ENCODE measurements at places on chromosomes 4 and X.

DNA sequence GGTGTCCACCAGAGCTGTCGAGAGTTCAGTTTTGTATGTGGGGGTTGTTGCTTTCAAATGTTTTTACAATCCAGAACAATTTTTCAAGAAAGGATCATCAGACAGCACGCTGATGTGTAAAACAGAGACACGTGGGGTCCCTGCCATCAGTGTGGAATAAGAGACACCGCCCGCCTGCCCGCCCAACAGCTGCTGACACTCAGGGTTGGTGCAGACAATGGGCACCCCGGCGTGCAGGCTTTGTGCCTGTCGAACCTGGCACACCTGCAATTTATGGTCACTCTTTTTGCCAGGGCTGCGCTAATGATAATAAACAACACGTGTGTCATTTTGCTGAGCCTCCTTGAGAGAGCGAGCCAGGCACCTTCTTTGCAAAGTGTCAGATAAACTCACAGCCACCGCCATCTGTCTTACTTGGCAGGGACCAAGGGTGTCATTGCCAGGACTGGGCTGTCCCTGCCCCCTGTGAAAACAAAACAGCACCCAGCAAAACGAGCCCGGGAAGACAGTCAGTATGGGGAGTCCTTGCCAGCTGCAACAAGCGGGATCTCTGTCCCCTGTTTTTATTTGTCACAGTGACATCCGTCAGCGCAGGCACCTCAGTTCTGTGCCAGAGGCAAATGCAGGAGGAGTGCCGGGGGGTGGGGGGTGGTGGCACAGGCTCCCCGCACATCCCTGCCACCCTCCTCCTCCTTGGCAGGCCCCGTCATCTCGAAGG lies 69.1 kb downstream of the PSAPL1 start:
- no peak for DNase-seq

- no peak for DNase-seq
Measured at GRCh38 chrX:19723427-19723826, 164.0 kb downstream of the SH3KBP1 start.

- DNase-seq = no peak
Measured at GRCh38 chrX:18640686-18641085, 31.2 kb downstream of the RS1 start.

- DNase-seq = no peak
Measured at GRCh38 chr4:1204286-1204827, 32.0 kb upstream of the SPON2 start.

DNA sequence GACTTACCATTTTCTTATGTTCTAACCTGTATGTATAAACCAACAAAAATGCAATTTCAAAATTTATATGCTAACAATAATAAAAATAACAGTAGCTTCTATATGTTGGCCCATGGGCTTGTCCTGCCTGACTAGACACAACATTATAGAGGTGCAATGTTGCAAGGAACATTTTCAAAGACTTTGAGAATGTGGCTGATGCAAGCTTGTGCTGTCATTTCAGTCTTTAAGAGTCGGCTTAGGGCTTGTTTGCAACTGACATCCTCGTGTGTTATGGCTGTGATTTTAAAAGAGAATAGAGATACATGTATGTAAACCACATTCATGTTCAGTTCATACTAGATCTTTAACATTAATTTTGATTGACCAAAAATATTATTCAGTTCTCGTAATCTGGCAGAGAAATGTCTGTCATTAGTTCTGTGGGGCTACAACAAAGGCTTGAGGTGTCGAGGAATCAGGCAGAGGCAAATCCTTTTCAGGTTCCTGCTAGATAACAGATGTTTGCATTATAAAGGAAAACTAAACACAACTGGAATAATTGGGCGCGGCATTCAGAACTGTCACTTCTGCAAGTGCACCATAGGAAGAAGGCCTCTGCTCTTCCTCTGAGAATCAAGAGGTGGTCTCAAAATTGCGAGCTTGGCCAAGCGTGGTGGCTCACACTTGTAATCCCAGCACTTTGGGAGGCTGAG lies 13.1 kb downstream of the TMSB4X start:
- DNase-seq = no peak

- no peak for DNase-seq
Measured at GRCh38 chrX:10352536-10352935, 195.8 kb downstream of the CLCN4 start.

DNA sequence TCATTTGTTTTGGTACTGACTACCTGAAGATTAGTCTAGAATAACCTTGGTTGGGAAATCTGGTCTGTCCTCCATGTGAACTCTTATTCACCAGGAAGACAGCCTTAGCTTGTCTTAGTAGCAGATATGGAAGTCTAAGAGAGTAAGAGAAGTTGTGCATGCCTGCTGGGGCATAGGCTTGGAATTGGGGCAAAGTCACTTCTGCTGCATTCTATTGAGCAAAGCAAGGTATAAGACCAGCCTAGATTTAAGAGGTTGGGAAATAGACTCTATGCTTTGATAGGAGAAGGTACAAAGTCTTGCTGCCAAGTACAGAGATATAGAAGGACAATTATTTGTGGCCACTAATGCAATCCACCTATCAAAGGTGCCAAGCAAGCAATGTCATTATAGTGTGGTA lies 464.0 kb upstream of the BOD1L1 start:
- no peak for DNase-seq

- no peak for DNase-seq
Measured at GRCh38 chr4:20421603-20421985, 169.9 kb downstream of the SLIT2 start.

DNA sequence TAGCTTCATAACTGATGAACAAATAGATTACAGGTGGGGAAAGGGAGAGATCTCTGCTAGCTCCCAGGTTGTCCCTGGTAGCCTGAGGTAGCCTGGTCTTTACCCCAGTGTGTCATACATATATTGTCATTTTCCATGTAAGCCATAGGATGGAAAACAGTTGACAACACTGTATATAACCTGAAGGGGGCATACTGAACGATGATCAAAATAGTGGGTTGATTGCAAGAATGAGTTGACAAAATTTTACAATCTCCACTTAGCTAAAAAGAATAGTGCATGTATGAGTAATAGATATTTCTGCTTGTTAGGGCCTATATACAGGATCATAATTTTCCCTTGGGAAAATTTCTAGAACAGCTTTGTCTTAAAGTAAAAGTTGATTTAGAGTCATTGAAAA lies 304.1 kb upstream of the HAND2 start:
- DNase-seq = no peak

- DNase-seq = no peak
Measured at GRCh38 chrX:6464726-6465125, 70.2 kb downstream of the VCX3A start.

GRCh38 chr4:8355864-8356565 lies 84.5 kb downstream of the ACOX3 start:
- DNase-seq = no peak

GRCh38 chr4:173001571-173001970 lies 167.0 kb upstream of the GALNT7 start:
- DNase-seq = no peak

DNA sequence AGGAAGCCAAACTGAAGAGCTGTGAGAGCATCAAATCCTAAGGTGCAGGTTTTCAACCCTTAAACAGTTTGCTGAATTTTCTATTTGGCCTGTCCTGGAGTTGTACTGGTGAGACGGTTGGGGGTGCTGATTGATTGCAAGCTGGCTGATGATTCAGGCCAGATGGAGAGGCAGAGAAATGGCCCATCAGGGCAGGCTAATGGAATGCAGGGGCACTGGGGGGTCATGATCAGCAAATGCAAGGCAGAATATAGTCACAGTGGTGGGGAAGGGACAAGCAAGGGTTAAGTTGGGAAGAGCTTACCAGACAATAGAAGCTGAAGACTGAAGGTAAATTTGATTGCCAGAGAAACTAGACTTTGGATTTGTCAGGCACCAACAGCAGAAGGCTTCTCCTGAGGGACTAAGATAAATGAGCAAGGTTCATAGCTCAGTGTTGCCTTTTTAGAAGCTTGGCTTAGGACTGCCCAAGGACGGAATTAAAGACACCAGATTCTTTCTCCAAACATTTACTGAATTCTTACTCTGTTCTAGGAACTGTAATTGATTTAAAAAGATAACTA lies 4.3 kb upstream of the AADAT start:
- no peak for DNase-seq

DNA sequence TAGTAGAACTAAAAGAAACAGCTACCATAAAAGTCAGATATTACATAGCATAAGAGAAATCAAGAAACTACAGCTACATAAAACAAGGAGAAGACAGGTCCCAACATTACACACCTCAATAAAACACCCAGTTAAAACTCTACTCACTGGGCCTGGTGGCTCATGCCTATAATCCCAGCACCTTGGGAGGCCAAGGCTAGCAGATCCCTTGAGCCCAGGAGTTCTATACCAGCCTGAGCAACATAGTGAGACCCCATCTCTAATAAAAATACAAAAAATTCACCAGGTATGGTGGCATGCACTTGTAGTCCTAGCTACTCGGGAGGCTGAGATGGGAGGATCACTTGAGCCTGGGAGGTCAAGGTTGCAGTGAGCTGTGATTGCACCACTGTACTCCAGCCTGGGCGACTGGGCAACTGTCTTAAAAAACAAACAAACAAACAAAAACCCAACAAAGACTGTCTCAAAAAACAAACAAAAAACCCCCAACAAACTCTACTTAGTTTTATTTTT lies 15.2 kb upstream of the TXLNG start:
- DNase-seq = no peak

DNA sequence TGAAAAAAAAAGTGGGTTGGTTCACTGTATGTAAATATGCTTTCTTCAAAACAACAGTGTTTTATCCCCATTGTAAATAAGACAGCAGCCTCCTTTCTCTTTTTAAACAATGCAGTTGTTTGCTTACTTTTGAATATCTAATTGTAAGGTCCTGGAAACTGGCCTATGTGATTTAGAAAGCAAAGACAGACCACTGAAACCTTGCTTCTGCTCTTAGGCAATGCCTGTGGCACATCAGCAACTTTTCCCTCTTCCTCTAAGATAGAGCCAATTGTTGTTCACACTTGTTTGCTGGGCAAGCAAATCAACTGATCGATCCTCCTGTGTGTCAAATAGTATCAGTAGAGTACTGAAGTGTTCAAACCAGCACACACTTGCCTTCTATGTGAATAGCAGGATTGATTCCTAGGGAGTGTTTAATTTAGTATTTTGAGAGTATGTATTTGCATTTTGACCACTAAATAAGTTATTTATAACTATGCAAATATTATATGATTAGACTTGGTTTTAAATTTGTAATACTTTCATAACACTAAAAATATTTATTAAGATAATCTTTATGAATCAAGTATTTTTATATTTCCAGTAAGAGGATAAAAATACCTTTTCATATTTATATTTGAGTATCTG lies 55.4 kb upstream of the GRPR start:
- DNase-seq = no peak

- DNase-seq = no peak
Measured at GRCh38 chr4:81152839-81153713, 61.9 kb downstream of the PRKG2 start.

DNA sequence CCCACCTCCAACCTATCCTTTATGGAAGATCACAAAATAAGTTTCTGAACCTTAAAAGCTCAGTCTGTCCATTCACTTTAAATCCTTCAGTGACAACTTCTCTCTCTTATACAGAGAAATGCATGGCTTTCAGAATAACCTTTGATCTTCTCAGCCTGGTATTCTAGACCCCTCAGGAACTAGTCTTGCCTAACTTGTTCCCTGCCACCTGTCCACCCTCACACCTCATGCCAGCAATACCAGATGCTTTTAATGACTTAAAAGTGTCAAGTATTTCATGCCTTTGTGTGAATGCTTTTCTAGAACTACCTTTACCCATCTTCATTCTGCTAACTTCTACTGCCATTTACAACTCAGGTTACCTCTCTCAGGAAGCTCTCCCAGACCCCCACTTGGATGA lies 7.4 kb downstream of the EXOC1L start:
- DNase-seq = no peak

DNA sequence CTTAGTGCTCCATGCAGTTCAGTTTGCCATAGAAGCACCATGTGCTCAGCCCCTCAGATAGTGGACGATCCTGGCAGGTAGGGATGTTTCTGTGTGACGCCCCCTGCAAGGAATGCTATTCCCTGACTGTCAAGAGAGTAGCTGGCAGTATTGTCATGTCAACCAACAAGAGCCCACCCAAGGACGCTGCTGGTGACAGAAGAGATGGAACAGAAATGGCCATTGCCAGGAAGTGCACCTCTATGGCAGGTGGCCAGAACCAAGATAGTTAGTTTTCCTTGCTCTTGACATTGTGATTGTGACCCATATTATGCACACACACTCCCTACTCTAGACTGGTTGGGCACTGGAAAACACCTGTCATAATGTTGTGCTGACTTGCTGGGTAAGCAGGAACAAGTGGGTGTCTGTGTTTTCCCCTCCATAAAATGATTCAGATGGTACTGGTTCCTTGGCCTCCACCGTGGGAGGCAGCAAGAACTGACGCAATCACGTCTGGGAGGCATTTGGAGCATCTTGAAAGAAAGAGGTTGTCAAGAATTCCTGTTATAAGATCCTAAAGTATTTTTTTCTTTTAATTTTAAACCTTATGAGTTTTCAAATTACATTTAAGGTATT lies 507.9 kb downstream of the MID1IP1 start:
- no peak for DNase-seq

DNA sequence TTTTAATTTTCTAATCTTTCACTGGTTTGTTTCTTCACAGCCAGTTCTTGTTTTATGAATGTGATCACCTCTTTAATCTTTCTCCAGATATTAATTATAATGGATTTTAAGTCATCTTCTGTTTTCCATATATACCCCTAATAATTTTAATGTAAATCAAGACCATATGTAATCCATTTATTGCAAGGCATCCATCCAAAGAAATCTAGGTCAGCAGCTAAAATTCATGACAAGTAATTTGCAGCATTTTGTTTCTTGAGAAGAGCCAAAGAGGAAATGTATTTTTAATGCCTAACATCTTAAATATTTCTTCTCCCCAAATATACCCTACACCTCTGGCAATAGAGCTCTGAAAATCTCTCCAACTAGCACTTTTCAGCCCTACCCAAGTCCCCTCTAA lies 81.1 kb downstream of the SUPT20HL2 start:
- no peak for DNase-seq

DNA sequence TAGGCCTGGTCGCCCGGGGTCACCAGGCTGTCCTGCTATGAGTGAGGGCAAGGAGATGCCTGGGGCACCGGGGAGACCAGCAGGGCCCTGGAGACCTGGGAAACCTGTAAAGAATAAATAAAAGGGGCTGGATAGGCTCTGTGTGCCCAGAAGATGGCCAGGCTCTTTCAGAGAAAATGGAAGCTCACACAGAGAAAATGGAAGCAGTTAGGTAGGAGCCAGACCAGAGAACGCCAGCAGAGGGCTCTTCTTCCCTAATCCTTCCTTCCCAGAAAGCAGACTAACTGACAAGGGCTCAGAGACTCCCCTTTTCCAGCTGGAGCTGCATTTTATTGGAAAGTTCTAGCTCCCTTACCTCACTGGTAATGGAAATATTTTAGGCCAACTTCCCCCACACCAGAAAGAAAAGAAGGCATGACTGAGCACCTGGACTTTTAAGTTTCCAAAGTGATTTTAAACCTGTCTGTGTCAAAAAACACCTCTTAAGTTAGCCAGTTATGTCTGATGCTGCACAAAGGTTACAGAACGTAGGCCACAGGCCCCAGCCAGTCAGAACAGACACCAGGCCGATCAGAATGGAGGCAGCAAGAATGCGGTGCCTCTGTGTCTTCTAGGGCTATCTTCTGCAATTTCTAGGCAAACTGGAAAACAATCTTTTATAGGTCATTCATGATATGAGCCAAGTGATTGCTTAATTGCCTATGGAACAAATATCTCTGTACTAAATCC lies 74.0 kb downstream of the ATG4A start:
- DNase-seq = peak; percentile 19

Measured in HuH-7.5 (cell line).